HL-60 (cell line): ENCODE measurements at places on chromosomes 2 and 18.

GRCh38 chr18:39675368-39675767 lies 2109.8 kb upstream of the CELF4 start:
- no peak for DNase-seq

DNA sequence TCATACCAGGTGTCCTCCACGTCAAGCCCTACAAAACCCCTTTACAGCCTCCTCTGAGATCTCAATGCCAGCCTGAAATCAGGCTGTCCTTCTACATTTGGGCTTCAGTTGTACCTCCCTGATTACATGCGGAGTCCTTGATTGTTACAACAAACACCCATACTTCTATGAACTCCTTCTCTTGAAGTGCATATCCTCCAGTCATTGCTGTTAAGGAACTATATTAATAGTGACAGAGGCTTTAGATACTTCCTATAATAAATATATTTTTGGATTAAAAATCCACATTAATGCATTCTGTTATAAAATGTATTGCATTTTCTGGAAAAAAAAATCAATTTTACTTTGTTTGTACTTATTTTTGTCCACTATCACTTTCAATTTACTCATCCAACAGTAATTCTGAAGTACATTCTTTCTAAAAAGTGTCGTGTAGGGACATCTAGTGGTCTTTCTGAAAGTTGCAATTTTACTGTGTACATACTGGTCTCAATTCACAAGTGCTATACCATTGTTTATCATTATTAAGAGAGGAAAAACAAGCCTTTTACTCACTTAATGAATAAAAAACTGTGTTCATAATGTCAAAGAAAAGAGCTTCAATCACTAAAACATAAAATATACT lies 316.4 kb downstream of the DSEL start:
- DNase-seq, result no peak

GRCh38 chr2:20225294-20226151 lies 593 bp upstream of the SDC1 start:
- peak; percentile 16 for DNase-seq

DNA sequence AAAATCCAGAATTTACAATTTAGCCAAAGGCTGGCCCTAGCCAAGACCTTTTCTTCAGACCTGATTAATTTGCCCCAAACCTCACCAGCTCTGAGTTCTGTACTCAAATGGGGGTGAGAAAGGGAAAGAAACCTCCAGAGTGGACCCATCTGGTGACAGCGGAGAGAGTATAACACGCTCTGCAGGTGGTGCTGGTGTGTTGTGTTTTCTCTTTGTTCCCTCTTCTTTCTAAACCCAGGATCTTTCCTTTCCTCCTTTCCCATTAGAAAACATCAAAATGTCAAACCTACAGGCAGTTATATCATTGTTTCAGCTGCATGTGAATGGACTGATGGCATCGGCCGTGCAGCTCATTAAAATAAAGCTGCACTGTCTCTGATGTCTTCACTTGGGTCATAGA lies 253.2 kb upstream of the SP5 start:
- DNase-seq, result no peak

DNA sequence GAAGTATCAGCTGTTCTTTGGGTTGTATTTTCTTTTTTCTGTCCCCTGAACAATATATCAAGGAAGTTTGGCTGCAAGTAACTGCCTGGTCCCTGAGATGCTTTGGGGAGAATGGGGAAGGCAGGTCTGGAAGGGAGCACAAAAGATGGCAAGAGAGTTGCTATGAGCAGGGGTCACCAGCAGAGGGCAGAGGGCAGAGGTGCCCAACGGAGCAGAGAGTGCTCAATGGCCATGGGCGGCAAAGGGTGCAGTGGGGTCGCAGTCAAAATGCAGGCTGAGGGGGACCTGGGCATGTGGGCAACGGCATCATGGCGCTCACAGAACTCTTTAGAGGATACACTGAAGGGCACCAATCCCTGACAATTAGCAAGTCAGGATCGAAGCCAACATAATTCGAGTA lies 107.7 kb upstream of the ATP8B1 start:
- no peak for DNase-seq

GRCh38 chr2:29035016-29035745 lies 39.1 kb downstream of the PCARE start:
- no peak for DNase-seq

- no peak for DNase-seq
Measured at GRCh38 chr2:118784860-118785259, 62.6 kb downstream of the EN1 start.

DNA sequence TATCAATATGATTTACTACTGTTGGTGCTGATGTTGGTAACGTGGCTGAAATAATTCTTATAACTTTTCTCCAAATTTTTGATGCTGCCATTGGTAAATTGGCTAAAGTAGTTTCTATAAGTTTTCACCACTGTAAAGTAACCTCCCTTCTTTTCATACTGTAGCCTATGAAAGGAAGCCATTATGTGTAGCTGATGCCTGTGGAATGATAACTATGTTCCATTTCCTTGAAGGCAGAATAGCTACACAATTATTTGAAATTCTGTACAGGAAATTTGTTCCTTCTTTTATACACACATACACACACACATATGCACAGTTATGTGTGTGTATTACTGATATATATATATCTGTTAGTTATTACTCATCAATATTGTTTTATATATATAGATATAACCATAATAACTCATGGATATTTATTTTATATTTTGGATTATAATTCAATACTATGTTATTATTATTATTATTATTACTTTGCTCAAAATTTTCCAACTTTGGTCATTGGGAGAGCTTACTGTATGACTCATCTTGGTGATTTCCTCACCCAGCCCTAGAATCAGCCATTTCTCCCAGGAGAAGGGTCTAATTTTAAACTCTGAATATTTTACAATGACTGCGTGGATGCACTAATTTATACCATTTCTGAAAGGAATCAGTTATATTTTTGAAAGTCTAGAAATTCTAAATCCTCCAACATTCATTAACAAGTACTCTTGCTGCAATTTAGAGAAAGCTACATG lies 1677.7 kb downstream of the SUCLG1 start:
- DNase-seq, result no peak

DNA sequence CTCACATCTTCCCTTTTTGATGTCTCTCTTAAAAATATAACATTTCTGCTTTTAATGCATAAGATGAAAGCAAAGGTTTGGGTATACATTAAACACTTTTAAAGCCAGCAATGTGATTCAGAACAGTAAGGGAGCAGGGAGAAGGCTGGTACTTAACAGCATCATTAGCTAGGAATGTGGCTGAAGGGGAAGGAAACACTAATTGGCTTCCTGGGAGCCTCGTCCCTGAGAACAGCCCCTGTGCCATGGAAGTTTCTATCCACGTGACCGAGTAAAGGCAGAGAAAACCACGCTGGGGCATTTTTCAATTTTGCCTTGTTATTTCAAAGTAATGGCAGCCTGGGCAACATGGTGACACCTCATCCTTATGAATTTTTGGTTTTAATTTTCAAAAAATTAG lies 109.2 kb upstream of the GPC1 start:
- DNase-seq, result no peak

DNA sequence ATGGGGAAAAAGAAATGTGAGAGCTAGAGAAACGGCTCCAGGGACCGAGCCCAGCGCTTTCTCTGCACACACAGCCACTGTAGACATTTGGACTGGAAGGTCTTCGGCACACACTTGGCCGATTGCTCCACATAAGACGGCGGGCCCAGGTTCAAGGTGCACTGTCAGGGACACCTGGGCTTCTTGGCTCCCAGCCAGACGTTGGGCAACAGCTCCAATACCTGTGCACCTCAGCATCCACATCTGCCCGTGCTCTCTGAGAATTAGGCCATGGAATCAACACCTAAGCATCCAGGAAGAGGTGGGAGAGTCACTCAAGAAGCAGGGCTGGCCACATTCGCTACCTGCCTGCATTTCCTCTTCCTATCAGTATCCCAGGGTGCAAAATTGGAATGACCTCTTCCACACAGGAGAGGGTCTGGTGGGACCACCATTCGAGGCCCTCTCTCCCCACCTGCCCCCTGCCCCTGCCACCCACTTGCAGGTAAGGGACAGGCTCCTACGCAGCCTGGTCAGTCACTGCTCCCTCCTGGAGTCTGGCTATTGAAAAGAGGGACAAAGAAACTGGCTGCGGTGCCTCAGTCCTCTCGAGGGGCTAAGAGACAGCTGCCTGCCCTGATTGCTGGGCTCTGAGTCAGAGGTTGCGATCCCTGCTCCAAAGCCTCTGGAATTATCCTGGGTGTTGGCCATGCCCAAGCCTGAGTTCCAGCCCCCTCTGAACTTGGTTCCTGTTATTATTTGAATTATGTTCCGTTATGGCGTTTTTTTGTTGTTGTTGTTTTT lies 40.1 kb upstream of the TAF1B start:
- no peak for DNase-seq

- no peak for DNase-seq
Measured at GRCh38 chr2:196131949-196132925, 39.1 kb downstream of the STK17B start.

DNA sequence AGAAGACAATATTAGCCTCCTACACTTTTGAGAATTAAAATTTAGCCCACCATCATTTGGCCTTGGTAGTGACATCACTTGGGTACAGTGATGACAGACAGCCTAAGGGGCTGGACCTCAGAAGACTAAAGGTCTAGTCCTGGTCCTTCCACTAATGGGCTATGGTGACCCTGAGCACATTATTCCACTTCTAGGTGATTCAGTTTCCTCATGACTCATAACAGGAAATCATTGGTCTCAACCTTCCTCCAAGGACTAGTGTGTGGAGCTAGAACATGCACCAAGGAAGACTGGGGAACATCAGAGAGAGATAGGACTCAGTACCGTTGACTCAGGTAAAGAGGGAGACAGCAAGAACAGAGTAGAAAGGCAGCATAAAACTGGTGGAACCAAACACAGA lies 64.0 kb downstream of the TFCP2L1 start:
- no peak for DNase-seq

DNA sequence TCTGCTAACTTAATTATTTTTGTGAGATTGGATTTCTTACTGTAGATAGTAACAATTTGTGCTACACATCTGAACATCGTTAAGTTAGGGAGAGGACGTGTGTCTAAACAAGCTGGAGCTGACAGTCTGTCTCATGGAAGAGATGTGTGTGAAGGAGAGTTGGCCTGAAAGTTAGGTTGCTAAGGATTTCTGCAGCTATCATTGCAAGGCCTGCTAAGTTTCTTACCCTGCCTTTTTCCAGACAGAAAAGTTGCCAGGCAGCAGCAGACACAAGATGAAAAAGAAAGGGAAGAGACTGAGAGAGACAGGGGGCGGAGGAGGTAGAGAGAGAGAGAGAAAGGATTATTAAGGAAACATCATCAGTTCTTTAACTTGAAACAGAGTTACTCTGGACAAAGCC lies 4.1 kb upstream of the LRP1B start:
- DNase-seq, result no peak

- DNase-seq, result no peak
Measured at GRCh38 chr2:75494137-75494769, 66.5 kb downstream of the EVA1A start.

DNA sequence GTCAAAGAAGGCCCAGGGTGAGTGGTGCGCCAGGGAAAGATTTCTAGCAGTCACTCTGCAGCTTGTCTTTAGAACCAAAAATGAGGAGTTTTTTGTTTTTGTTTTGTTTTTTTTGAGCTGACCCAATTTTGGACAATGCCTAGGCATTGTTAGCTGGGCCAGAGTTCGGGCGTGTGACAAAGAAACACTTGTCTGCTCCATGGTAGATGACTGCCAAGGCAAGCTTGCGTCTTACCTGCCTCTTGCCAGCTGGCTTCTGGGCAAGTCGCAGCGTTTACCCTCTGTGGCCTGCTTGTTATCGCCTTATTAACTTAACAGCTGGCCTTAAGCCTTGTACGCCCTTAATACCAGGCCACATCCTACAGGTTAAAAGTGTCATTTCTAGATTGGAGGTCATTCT lies 114.3 kb downstream of the GALNT1 start:
- no peak for DNase-seq

DNA sequence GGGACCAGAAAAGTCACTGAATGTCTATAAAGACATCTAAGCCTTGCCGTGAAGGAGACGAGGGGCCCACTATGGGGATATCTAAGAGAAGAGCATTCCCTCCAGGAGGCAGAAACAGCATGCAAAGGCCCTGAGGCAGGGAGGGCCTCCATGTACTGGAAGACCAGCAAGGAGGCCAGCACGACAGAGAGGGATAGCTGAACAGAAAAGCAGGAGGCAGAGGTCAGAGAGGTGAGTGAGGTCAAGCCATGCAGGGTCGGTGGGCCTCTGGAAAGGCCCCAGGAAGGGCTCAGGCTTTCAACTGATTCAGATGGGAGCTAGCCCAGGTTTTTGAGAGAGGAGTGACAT lies 5.7 kb downstream of the TRABD2A start:
- DNase-seq, result no peak

DNA sequence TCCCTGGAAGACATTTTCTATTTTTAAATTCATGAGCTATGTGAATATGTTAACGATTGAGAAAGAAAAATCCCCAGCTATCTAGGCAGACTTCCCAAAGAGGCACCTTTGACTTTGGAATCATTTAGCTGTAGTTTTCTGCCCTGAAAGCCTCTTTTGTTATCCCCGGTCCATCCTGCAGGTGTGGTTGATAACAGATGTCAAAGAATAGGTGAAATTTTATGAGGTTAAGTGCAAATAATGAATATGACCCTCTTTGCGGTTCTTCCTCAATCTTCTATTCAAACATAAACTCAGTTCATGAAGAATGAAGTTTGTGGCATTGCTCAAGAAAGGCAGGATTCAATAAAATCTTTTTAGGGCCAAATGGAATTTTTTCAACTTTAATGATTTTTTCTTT lies 51.6 kb upstream of the ATP8B1 start:
- DNase-seq, result no peak

DNA sequence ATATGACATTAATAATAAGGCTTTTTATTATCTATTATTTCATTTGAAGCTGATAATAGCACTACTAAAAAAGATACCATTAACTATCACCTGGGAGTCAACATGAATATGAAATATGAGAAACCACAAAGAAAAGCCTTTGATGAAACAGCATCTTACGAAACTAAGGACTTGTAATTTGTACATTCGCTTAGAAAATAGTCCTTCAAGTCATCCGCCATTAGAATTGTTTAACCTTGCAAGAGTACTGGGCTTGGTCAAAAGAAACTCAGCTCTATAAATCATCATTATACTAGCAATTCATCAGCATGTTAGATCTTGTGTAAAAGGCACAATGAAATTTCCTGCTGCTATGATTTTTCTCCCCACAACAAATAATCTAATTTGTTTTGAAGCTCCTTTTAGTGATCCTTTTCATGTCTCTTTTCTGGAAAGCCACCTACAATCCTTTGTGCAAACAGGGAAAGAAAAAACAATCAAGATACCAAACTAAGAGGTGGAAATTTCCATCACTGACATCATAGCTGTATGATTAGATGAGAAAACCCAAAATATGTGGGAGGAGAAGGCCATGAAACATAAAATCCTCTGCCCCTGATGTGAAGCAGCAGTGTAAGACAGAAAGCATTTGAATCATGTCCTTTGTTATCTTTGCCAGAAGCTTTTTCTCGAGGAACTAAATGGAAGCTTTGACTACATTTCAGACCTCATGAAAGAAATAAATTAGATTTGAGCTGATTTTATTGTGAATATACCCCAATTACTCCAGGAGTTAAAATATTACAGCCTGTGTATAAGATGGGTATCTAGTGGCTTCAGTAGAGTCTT lies 31.2 kb downstream of the SCN9A start:
- DNase-seq, result no peak

- peak; percentile 48 for DNase-seq
Measured at GRCh38 chr2:229408356-229408755, 137.3 kb upstream of the PID1 start.
